ENCODE measurements at places on chromosomes 1 and 21. TPM values are rescaled to one million over a fixed set of nuclear protein-coding genes. Genes with fewer than 3 reads are reported as not detected.

The DMRTA2 gene
- 0.98 TPM for polyA plus RNA-seq

The CTSE gene
- polyA plus RNA-seq: 0.53 TPM

The KCNK1 gene
- 26.3 TPM for polyA plus RNA-seq

The FAM89A gene
- polyA plus RNA-seq: 6.1 TPM

The RPE65 gene
- 0.01 TPM for polyA plus RNA-seq

The JAM2 gene
- 4.2 TPM for polyA plus RNA-seq

The TRAF3IP3 gene
- polyA plus RNA-seq: 2.9 TPM

The CAPN8 gene
- polyA plus RNA-seq: 0.56 TPM

The CD247 gene
- 1.3 TPM for polyA plus RNA-seq

The SIM2 gene
- polyA plus RNA-seq: 42.9 TPM

The FCRL6 gene
- polyA plus RNA-seq: 0.08 TPM

The NMNAT2 gene
- polyA plus RNA-seq: 0.06 TPM

The INAVA gene
- polyA plus RNA-seq: 39.4 TPM

The PPM1J gene
- 2.8 TPM for polyA plus RNA-seq

The DDR2 gene
- polyA plus RNA-seq: 2.8 TPM

The PKLR gene
- 0.04 TPM for polyA plus RNA-seq

The CFAP74 gene
- polyA plus RNA-seq: 0.04 TPM

The VCAM1 gene
- 0.47 TPM for polyA plus RNA-seq

The BARHL2 gene
- not detected for polyA plus RNA-seq

The SPATA21 gene
- polyA plus RNA-seq: 0.13 TPM

The AMY1C gene
- polyA plus RNA-seq: not detected

The SAMSN1 gene
- 0.83 TPM for polyA plus RNA-seq

The AMY1B gene
- polyA plus RNA-seq: not detected

The SUSD4 gene
- polyA plus RNA-seq: 39.5 TPM

The RYR2 gene
- 0.35 TPM for polyA plus RNA-seq

The RGS13 gene
- 0.22 TPM for polyA plus RNA-seq

The AIM2 gene
- polyA plus RNA-seq: 0.38 TPM
